DMS53 (cell line): ENCODE measurements at places on chromosomes 6 and 20.

DNA sequence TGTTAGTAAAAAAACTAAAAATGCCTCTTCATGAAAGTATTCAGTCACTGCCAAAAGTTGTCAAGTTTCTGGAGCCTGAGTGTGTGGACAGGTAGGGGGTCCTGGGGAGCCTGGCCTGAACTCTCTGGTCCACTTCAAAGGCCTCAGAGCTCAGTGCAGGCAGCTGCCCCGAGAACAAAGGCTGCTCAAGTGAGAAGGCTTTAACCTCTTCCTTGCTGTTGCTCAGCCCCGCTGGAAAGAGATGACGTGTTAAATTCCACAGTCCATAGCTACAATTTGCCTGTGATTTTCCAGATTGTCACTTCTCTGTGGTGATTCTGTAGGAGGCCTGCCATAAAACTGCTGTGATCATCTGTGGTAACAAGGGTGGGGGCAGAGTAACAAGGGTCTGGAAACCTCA, 96.9 kb downstream of the FAM120B start:
- no peak for DNase-seq

DNA sequence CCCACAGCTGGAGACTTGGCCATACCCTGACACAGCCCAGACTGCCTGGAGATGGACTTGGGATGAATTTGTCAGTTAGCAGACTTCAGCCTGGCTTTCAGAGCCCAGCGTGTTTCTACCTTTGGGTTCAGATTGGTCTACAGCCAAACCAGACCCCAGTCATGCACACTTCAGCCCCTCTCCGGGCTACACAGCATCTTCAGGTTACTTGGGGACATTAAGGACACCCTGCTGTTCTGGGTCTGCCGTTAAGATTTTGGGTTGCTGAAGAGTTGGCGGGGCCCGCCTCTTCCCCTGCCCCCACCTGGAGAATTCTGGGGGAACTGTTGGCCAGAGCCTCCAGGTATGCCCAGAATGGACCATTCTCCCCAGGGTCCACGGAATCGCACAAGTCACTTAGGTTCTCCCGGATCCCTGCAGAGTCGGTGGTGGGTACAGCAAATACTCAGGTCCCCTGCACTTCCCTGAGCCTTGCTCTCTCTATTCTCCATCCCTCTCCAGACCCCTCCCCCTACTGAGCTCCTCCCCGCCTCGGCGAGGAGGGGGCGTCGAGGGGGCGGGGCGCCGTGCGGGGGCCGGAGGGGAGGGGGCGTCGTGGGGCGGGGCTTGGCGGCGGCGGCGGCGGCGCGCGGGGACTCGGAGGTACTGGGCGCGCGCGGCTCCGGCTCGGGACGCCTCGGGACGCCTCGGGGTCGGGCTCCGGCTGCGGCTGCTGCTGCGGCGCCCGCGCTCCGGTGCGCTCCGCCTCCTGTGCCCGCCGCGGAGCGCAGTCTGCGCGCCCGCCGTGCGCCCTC, at the start of gene PTK7:
PTK7 (plus strand) TSS at position 645 of the 794 bp plus-strand sequence. CDS start 175 bp downstream, outside the sequence.
- DNase-seq, result peak; percentile 77

GRCh38 chr6:134318974-134319281, 1.0 kb upstream of the SGK1 start:
- DNase-seq, result no peak

- DNase-seq, result no peak
Measured at GRCh38 chr20:38828514-38829295, 23.2 kb downstream of the PPP1R16B start.

DNA sequence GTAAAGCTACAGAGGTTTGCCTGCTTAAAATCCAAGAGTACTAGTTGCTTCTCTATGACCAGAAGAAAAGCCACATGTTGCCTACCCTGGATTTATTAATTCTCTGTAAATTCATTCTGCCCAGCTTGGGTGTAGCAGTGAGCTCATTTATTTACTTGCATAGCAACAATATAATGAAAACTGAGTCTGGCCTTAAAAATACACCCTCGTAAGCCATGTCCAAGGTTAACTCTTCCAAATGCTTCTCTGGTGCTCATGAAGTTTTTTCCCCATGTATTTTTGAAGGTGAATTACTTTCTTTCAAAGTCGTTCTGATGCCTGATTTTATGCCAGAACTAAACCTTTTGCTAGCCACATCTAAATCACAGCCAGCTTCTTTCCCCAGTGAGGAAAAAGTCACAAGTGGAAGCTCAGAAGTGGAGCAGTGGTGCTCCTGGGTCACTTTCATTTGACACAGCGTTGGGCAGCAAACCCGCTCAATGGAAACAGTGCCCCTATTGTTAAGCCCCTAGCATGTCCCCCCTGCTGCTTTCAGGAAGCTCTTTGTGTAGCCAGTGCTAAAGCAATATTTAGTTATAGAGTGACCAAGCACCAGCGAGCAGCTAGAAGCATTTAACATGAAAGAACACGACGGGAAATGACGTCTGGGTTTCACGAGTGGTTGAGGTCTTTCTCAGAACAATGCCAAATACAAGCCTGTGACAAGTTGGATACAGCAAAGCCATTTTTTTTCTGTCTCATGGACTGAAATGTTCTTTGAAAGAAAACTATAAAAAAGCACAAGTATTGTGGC, 29.8 kb downstream of the NEDD9 start:
- DNase-seq, result no peak

DNA sequence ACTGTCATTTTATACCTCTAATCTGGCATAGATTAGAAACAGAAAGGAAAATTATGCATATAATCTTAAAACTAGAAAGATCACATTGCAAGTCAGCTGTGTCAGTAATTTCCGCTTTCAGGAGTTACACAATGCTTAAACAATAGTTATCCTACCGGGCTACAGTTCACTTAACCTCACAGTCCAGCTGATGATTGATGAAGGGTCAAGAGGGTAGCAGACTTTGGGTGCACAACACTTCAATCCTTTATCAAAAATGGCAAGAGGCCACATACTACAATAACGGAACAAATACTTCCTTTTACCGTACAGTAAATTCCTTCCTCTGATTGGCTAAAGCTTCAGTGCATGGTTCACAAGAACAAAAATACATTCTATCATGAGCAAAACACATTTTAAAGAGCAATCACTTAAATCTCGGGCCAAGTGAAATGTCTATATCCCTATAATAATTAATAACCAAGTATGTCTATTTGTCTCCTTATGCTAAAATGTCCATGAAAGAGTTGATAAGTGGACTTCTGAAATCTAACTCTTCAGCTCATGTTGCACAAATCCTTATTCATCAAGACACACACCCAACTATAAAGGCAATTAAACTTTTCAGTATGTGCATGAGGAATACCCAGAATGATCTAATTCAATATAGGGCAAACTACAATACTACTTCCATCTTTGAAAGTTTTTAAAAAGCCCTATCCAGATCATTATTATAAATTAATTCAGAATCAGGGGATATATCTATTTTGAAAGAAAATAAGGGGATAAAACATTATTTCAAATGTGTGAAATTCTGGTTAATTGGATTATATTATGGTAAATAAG, 76.8 kb downstream of the HIVEP2 start:
- DNase-seq, result no peak

- DNase-seq, result no peak
Measured at GRCh38 chr6:143112084-143112768, 51.5 kb downstream of the AIG1 start.

DNA sequence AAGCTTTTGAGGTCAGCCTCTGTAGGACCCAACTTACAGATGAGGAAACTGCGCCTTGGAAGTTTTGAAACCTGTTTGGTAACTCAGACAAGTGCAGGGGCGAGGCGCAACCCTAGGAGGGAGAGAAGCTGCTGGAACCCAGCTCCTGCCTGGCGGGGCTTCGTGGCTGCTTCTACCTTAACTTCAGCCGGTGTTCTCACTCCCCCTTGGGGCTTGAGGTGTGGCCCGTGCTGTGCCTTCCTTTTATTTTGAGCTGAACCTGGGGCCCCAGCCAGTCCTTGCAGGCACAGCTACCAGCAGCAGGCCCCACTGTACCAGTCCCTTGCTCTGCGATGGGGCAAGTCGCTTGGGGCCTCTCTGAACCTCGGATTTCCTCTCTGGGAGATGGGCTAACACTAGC, 12.0 kb downstream of the RBM38 start:
- no peak for DNase-seq

GRCh38 chr20:57680934-57681914, 28.6 kb downstream of the PMEPA1 start:
- DNase-seq, result no peak

DNA sequence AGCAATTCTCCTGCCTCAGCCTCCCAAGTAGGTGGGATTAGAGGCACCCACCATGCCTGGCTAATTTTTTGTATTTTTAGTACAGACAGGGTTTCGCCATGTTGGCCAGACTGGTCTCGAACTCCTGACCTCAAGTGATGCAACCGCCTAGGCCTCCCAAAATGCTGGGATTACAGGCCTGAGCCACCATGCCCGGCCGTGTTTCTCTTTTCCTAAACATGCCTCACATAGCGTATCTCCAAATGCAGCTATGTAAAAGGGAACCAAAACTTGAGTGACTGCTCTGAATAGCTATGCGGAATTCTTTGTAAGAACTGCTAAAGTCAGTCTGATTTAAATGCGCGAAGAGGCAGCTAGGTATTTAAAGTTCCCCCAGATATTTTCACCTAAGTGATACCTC, 20.5 kb downstream of the BPIFA2 start:
- DNase-seq, result no peak

DNA sequence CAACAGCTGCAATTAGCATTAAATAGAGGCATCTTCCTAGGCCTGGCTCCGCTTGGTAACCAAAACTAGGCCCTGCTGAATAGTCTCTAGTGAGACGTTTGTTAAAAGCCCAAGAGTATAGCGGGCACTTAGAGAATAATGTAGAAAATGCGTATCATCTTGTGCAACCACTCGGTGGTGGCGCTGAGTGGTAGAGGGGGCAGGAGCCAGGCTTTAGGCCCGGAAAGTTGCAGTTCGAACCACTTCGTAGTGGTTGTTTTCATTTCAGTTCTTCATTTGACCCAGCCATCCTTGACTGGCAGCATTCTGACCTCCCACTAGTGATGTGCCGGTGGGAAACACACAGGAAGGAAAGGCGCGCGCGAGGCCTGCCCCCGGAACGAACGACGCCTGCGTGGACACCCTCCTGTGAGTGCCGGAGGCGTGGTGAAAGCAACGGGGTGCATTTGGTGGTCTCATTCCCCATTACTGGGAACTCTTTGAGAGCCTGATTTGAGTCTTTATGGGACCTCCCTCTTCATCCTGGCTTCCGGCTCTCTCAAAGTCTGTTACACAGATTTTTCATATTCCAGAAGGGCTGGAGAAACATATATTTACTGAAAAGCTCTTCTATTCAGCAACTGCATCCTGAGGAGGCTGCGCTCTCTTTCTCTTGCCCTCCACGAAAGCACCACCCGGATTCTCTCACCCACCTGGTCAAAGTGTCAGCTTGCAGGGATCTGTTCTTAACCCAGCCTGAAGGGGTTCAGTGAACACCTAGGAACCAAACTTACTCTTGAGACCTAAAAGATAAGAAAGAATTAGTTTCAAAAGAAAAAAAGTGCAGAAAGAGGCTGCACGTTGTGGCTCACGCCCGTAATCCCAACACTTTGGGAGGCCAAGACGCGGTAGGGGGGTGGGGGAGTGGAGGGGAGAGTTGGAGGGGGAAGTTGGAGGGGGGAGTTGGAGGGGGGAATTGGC, 18.2 kb downstream of the GPX5 start:
- DNase-seq, result no peak

DNA sequence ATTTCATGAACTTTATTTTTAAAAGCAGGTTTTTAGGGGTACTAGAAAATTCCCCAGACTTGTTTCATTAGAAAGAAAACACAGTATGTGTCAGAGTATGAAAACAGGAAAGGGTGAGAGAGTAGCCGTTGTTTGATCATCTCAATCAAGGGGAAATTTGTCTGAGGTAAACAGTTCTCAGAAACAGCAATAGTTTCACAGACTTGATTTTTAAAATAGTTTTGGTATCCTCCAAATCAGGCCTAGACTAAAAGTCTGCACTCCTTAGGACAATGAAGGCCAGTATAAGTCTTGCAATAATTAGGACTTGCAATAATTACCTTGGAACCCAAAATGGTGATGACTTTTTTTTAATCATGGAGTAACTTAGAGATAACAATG, 176.6 kb upstream of the TAB2 start:
- no peak for DNase-seq

DNA sequence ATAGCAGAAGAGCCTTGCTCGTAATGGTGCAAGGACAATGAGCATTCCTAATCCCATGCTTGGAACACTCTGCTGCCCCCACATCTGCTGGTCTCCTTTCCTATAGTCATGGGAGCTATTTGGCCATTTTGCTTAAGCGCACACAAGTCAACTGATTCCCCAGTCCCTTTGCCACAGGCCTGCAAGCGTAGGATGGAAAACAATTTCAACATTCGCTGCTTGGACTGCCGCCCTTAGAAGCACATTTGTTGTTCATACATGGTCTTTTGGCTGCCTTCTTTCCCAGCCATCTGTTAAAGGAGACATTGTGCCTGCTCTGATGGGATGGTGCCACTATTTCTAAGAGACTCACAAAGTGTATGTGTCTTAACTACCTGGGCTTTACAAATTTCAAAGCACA, 96.9 kb downstream of the RFX6 start:
- DNase-seq, result no peak
